ENCODE measurements at places on chromosomes 11 and 22.

- no peak for DNase-seq
Measured at GRCh38 chr11:45392591-45393091, 106.5 kb upstream of the SYT13 start.

DNA sequence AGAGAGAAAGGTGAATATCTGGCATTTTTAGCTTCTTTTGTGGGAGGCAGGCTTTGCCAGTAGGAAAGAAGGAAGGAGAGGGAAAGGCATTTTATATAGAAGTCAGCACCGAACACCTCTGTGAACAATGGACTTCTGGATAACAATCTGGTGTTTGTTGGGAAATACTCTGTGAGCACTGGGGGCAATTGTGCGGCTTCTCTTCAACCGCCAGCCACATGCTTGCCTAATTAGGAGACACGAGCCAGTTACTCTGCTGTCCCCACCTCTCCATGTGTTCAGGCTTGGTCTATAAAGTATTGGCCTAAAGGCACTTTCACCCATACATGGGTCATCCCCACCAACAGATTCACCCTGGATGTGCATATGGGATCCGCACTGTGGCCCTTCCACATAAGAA lies 523.6 kb downstream of the NTM start:
- DNase-seq: no peak

- no peak for DNase-seq
Measured at GRCh38 chr11:5712507-5712906, 22.9 kb downstream of the TRIM22 start.

DNA sequence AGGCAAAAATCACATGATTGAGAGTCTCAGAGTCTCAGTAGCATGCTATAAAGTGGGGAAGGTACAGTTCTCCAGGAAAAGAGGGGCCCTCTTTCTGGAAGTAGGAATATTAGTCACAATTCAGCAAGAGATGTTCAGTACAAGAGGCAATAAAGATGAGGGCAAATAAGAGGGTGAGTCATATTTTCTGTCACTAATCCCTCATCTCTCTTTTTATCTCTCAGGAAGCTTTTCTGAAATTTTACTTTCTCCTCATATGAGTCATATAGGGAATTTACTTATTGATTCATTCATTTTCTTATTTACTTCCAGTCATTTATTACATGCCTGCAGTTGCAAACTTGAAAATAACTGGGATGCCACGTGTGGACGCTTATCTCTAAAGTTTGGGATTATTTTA lies 3.4 kb upstream of the NXPE1 start:
- DNase-seq: no peak

- no peak for DNase-seq
Measured at GRCh38 chr11:85791409-85791990, 19.4 kb downstream of the SYTL2 start.

- no peak for DNase-seq
Measured at GRCh38 chr11:85974122-85974521, 94.8 kb downstream of the PICALM start.

DNA sequence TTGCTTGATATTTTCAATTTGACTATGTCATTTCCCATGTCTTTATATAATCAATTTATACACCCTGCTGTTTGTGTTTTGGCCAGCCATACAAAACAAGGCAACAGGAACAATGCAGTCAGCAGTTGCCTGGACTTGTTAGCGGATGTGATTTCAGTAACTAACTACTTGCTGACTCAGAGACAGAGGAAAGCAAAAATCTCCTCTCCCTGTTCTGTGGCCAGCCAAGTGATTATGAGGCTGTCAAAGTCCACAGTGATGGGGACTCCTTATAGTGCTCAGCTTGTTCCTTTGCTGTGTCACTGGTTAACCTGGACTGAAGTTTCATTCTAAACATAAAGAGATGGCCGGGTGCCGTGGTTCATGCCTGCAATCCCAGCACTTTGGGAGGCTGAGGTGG lies 32.6 kb upstream of the APLP2 start:
- no peak for DNase-seq

DNA sequence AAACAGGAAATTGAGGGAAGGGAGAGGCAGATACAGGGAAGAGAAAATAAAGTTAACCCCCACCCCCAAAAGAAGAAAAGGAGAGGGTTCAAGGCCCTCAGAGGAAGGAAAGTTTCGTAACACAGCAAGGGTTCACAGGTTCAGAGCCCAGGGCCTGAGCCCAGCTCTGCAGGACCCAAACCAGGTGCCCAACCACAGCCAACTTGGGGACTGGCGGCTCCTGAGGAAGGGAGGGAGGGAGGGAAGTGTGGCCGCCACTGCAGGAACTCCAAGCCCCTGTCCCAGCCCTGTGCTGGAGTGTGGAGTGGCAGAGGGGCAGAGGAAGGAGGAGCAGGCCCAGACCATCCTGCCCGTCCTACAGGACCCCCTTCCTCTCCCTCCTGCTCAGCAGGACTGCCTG lies 59.2 kb downstream of the ELFN2 start:
- DNase-seq: no peak

DNA sequence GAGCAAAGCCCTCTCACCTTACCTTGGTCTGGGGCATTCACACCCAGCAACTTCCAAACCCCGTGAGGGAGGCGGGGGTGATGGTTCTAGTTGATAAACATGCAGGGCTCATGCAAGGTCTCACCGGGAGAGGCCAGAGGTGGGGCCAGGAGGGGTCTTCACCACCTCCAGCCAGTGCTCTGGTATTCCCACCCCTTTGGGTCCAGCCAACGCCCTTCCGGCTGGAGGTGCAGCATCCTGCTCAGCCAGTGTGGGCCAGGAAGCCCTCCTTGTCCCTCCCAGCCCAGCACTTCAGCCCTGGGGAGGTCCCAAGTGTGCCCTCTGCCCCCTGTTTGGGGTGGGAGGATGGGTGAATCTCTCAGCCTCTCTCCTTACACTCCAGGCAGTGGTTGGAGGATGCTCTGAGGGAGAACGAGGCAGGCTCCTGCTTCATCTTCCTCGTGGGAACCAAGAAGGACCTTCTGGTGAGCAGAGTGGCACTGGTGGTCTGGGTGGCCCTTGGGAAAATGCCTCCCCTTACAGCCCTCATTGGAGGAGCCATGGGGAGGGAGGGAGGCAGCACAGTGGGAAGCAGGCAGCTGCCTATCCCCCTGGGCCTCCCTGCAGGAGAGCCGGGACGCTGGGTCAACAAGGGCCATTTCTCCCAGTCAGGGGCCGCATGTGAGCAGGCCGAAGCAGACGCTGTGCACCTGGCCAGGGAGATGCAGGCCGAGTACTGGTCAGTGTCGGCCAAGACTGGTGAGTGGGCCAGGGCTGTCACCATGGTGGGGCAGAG lies 13.4 kb downstream of the RAB36 start:
- DNase-seq: no peak

GRCh38 chr22:26143806-26144325 lies 25.4 kb upstream of the SEZ6L start:
- no peak for DNase-seq

GRCh38 chr11:32131321-32131720 lies 40.4 kb downstream of the RCN1 start:
- no peak for DNase-seq

DNA sequence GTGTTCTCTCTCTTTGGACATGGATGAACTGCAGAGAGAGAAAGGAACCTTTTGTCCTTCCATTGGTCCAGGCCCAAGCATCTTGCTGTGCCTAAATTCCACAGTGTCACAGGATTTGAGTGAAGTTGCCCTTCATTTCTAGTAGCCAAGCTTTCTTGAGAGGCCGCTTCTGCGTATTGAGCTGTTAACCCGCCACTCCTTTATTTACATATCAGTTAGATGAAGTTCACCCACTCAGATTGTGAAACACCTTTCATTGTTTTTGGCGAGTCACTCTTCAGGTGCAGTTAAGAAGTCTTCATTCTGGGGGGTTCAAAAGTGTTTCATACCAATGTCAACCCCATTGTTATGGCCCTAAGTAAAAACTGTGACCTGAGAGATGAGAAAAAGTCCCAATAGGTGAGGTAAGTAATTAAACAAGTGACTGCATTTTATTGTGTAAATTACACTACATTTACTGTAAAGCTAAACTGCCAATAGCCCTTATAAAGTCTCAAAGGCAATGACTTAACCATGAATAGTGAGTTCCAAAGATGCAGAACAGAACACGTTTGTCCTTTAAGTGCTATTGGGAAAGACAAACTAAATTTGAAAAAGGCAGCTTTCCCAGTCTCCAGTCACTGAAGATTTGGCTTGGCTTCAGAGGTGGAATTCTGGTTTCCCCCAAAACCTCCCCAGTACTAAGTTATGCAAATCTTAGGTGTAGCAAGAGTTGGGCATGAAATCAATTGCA lies 61.0 kb downstream of the APIP start:
- DNase-seq: no peak

DNA sequence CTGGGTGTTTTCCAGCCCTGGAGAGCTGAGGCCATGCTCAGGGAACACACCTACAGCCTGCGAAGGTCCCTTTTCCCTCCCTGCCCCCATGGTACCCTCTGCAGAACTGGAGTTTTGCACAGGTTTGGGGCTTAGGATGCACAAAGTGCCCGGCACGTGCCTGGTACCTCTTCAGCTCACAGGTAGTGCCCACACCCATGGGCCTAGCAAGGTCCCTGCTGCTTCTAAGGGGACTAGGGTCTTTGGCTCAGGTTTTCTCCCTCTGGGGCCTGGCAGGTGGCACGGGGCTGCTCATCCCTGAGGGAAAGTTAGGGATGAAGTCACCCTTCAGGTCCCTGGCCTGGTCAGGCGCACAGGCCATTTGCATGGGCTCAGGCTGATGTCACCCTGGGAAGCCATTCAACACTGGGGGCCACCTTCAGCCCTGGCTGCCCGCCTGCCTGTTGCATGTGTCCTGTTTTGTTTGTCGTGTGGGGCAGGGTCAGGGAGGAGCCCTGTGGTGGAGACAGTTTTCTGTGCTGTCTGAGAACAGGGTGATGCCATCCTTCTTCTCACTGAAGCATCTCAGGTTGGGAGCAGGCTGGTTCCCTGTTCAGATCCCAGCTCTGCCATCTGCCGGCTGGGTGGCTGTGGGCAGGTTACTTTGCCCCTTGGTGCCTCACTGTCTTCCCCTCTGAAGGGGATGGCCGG lies 68.3 kb upstream of the CRYBB3 start:
- no peak for DNase-seq

DNA sequence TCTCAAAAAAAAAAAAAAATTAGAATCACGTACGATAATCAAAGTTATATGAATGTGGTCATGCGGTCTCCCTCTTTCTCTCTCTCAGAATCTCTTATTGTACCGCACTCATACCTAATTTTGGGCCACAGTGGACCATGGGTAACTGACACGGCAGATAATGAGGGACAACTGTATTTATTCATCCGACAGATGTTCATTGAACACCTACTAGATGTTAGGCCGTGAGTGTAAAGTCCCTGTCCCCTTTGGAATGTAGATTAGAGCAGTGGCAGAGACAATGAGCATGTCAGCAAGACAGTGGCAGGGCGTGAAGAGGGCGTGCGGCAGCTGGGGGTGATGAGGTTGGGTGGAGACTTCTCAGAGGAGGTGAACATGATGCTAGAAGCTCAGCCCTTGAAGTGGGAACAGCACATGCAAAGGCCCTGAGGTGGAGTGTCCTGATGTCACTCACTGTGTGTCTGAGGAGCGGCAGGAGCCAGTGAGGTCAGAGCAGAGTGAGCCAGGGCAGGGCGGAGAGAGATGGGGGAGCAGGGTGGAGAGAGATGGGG lies 25.1 kb downstream of the CACNA1I start:
- no peak for DNase-seq

DNA sequence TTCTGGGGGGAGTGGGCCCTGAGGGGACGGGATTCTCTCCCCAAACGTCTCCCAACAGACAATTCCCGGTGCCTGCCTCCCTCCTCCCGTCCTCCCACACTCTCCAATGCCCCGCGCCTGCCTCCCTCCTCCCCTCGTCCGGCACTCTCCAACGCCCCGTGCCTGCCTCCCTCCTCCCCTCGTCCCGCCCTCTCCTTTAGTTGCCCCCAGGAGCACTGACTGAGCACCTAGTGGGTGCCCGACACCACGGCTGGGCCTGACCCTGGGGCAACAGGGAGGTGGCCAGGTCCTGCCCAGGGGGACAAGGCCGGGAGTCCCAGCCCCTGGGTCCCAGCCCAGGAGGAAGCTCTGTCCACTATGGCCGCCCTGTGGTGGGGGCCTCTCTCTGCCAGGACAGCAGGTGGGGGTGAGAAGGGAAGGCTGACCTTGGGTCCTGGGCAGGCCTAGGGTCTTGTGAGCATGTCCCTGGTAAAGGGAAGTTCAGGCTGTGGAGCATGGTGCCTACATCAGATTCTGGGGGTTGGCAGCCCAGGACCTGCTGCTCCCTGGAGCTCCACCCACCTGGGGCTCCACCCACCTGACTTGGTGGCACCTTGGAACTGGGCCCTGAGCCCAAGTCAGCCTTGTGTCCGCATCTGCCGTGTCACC lies 942.3 kb downstream of the BRD1 start:
- no peak for DNase-seq

GRCh38 chr11:69968396-69969347 lies 109.4 kb upstream of the ANO1 start:
- no peak for DNase-seq

DNA sequence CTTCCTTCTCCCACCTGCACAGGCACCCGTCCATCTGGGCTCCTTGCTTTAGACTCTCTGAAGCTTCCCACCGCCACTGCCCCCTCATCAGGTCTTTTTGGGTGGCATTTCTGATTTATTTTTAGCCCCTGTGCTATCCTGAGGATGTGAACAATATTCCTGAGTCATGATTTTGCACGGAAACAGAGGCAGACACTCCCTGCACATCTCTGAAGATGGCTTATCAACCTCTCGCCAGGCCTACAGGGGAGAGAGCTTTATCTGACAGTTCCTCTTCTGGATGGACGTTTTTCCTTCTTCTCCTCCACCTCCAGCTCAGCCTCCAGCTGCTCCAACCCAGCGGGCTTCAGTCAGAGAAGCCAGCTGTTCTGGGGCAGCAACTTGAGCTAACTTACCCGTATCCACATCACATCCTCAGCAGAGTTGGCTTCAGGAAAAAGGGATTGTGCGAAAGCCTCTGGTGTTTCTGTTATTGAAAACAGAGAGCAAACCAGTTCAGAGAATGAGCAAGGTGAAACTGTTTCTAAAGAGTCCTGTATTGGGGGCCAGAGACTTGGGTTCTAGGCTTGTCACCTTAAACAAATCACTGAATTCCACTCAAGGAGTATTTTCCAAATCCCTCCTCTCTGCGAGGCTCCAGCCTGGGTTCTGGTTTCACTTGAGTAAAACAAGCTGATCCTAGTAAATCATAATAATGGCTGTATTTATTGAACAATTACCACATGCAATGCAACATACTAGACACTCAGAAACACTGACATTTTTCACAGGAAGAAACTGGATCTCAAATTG lies 33.1 kb upstream of the ETS1 start:
- DNase-seq: no peak

- DNase-seq: no peak
Measured at GRCh38 chr22:48198489-48199459, 1436.3 kb downstream of the TBC1D22A start.

- no peak for DNase-seq
Measured at GRCh38 chr11:11387622-11388305, 34.7 kb upstream of the CSNK2A3 start.

- no peak for DNase-seq
Measured at GRCh38 chr11:116331381-116331780, 441.4 kb downstream of the BUD13 start.

DNA sequence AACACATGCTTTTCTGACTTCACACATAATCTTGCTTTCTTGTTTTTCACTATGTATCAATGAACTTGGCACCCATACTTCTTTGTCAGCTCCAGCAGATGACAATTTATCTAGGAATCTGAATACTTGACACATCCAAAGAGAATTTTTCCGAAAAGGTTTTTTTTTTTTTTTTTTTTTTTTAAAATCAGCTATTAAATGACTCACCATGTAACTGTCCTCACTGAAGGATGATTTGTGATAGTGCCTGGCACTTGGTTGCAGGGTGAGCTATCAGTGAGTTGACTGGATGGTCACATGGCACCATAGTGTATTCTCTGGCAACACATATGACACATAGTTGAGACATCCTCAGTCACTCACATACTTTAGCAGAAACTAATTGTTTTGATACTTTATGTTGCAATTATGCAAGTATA lies 133.4 kb upstream of the E2F8 start:
- DNase-seq: no peak
